ENCODE measurements at places on chromosomes 3 and 15. TPM values are rescaled to one million over a fixed set of nuclear protein-coding genes. Genes with fewer than 3 reads are reported as not detected.

The ATP13A5 gene
- not detected for total RNA-seq

The CHRNA7 gene
- not detected for total RNA-seq

The CASR gene
- 0.19 TPM for total RNA-seq

The FEZF2 gene
- total RNA-seq: not detected

The RAB43 gene
- total RNA-seq: 49.7 TPM

GRCh38 chr15:94579286-94579685 is 347.9 kb downstream of the MCTP2 start:
- no peak for DNase-seq

DNA sequence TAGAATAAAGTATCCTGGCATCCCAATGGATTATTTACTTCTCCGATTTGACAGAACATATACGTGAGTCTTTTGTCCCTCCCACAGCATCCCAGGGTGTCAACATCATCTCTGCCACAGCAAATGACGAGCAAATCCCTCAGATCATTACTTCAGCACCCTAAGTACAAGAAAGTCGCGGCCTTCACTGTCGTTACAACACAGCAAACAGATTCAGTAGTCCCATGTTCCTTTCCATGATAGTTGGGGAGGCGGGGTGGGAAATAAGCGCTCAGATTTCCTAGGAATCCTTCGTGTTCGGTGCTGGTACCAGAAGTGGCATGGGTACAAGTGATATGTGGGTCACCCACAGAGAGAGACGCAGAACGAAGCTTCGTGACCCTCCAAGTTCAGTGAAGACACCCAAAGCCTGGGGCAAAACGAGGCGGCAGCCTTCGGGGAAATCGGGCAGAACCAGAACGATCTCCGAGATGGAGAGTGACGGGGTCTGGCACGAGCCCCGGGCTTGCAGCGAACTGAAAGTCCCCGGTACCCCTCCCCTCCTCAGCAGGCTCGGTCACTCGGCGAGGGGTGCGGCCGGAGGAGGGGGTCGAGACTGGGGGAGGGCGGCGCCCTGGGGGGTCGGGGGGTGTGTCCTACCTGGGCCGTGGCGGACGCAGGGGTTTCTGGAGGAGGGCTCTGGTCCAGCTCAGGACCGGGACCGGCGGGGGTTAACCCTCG is 619 bp downstream of the TTBK2 start:
- DNase-seq: peak; percentile 51

DNA sequence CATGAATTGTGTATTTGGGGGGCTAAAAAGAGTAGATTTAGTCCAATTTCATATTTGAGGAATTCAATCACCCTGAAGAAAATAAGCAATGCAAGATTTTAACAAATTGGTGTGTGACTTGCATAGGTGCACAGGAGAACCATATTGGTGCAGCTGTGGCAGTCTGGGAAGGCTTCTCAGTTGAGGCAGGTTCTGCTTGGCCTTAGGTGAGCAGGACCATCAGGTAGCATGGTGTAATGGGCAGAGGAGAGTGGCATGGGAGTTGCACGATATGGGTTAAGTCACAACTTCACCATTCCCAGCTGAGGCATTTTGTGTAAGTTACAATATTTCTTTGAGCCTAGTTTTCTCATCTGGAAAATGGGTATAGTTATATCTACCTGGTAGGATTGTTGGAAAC is 10.5 kb downstream of the EBLN2 start:
- DNase-seq: no peak

DNA sequence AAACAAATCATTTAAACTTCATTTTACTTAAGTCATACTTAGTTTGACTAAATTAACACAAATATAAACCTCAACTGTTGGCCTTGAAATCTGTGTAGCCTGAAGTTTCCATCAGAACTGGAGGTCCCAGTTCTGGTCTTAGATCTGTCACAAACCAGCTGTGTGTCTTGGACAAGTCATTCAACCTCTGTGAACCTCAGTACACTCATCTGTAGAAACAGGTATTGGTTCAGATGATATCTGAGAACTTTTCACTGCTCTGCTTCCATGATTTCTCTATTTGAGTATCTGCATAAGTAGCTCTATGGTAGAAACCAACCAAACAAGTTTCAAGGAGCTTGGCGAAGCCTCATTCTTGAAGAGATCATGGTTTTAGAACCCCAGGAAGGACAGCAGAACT is 60.4 kb upstream of the SLC2A2 start:
- DNase-seq: no peak

- peak; percentile 4 for DNase-seq
Measured at GRCh38 chr3:126111566-126112475, 27.9 kb upstream of the SLC41A3 start.

DNA sequence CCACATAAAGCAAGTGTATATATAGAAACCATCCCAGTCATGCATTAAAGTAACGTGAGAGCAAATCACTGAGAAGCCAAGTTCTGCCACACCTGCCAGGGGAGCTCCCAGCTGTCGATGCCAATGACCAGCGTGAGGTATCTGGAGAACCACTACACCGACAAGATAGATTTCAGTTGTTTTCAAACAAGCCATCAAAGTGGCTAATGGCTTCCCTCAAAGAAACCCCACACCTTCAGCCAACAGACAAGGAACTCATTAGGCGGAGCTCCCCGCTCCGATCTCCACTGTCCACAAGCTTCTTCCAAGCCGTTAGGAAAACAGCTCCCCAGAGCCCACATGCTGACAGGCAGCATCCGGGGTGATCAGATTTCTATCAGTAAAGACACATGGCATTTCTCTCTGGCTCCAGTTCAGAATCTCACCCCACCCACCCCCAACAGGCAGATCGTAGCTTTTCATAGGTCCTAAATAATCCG is 54.2 kb upstream of the SPATA12 start:
- DNase-seq: no peak

- no peak for DNase-seq
Measured at GRCh38 chr3:39168156-39168780, 14.9 kb upstream of the CSRNP1 start.

- DNase-seq: no peak
Measured at GRCh38 chr15:38479266-38479665, 25.3 kb downstream of the FAM98B start.

DNA sequence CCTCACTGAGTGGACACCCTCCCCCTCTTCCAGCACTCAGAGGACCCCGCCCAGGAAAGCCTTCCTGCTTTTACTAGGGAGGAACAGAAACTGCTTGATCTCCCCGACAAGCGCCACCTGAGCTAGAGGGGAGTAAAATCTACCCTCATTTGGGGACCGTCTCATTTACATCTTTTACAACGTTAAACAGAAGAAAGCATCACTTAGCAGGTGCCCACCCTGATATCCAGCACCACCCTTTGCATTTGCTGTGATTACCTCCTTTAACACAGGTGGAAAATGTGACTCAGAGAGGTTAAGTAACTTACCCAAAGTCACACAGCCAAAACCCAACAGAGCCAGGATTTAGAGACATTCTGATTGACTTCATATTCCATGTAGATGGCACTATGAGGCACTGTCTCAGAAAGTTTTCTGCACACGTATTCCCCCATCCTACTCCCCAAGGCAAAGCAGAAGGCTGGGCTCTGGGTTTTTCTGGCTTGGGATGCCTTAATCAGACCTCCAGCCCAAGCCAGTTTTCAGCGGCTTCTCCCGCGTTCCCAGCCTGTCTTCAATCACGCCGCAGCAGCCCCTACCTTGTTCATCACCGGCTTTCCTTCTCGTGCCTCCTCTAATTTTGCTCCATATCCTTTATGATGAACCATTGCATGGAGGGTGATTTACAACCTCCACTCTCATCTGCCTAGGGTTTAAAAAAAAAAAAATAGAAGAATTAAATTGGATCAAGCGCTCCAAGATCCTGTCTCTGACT is 314.6 kb upstream of the PROK2 start:
- no peak for DNase-seq

GRCh38 chr3:169171739-169172138 is 491.8 kb downstream of the MECOM start:
- no peak for DNase-seq

DNA sequence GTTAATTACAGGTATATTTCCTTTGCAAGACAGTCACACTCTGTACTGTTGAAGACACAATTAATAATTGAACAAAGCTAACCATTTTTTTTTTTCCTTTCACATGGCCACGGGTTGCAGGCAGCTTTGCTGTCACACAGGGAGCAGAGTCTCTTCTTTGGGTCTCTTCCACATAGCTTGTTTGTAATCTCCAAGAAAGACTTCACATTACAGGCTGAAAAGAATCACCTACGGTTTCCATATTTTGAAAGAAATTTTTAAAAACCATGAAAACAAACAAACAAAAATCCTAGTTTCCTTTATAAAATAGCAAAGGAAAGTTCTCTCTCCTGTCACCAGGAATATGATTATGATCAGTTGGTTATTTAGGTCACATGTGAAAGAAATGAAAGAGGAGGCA is 392.6 kb downstream of the GAP43 start:
- DNase-seq: no peak

DNA sequence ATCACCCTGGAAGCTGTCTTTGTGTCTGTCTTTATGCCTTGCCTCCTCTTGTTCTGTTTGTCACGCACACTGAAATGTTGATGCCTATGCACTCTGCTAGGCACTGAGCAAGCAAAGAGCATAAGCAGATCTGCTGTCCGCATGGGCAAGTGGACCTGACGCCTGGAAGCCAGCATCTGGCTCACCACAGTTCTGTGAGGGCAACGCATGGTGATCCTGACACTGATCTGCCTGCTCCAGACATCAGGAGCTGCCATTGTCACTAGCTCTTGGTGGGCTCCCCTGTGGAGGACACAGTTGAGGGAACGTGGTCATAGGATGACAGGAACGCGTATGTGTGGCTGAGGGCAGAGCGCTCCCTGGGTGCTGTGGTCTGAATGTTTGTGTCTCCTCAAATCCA is 234.6 kb downstream of the ADAMTS17 start:
- DNase-seq: no peak

DNA sequence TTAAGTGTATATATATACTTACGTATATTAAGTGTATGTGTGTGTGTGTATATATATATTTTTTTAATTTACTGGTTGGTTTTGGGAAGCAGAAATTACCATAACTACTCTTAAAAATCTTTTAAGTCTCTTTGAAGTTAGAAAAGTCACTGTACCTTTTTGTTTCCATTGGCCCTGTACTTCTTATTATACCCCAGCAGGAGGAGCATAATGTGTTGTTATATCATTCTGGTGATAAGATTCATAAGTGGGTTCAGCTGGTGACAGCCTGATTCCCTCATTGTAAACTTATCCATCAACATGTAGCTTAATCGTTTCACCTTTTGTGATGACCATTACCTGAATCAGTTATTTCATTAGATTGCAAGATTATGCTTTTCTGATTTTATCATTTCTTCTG is 30.8 kb downstream of the MLH1 start:
- DNase-seq: no peak

DNA sequence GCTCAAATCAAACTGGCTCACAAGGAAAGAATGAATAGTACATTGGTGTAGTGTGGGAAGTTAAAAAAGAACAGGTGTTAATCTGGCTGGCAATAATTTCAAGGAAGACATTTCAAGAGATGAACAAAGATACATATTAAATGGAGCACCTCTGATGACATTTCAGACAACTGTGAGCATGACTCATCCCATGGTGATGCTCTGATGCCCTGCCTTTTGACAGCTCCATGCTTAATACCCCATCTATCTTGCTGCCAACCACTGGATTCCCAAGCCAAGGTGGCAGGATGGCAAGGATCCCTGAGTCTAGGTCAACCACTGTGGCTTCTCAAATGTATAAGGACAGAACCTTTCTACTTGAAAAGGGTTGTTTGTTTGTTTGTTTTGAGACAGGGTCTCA is 29.3 kb downstream of the LRRC2 start:
- DNase-seq: no peak

GRCh38 chr3:4207672-4208071 is 95.5 kb upstream of the SETMAR start:
- no peak for DNase-seq

- DNase-seq: no peak
Measured at GRCh38 chr3:194691481-194692283, 6.0 kb downstream of the FAM43A start.

GRCh38 chr3:135621184-135621920 is 344.2 kb upstream of the PPP2R3A start:
- DNase-seq: no peak

- DNase-seq: no peak
Measured at GRCh38 chr15:96648866-96649265, 318.4 kb downstream of the NR2F2 start.

DNA sequence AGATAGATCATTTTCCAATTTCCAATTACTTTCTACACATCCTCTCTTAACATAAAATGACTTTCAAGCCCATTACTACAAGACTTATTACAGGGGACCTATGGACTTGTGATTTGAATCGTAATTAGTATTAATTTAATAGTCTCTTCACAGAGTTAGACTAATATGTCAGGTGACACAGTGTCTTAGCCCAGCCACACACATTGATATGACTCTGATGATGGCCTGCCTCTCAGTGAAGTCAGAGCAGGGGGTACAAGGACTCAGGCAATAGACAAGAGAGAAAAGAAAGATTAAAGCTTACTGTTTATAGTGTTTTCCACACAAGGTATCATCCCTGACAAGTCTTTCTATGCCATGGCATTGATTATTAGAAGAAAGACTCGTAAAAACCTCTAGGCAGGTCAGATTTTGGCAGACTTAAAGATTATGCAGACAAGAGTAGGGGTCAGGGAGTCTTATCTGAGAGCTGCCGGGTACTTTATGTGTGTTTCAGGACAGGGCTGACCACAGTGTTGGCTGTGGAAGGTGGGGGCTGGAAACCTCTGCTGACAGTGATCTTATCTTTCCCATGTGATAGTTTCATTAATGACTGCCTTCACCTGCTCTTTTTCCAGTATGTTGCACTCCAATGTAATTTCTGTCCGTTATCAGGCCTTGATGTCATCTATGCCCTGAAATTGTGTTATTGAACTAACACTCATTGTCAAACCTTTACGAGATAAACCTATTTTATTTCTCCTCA is 50.1 kb downstream of the B3GALNT1 start:
- no peak for DNase-seq

DNA sequence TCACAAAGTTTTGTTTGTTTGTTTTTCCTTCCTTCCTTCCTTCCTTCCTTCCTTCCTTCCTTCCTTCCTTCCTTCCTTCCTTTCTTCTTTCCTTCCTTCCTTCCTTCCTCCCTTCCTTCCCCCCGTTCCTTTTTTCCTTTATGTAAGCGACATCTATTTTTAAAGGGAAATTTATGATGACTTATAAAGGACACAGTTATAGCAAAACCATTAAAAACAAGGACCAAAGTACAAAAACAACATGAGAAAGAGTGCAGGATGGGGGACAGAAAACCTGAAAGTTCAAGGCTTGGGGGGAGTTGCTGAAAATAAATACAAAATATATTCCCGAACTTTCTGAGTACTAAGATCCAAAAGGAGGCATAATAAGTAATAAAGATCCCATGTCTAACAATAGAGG is 1.8 kb downstream of the ADGRG7 start:
- no peak for DNase-seq

- DNase-seq: no peak
Measured at GRCh38 chr15:41096178-41096577, 19.9 kb downstream of the INO80 start.
